Cardiac septum (tissue), 1 donor: ENCODE measurements at places on chromosomes 2 and 18. TPM values are rescaled to one million over a fixed set of nuclear protein-coding genes. Genes with fewer than 3 reads are reported as not detected.

GRCh38 chr2:45285771-45286390, 276.6 kb upstream of the SIX2 start:
- DNase-seq: no peak

DNA sequence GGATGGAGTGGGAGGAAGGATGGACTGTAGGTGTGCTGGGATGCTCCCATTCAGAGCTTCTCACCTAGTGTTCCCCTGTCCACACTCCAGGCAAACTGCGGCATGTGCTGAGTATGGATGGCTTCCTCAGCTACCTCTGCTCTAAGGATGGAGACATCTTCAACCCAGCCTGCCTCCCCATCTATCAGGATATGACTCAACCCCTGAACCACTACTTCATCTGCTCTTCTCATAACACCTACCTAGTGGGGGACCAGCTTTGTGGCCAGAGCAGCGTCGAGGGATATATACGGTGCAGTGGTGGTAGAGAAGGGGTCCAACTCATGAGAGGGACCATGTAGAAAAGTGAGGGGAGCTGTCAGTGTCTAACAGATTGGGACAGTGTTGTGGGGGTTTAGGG, 20.2 kb downstream of the PLCD4 start:
- no peak for DNase-seq

DNA sequence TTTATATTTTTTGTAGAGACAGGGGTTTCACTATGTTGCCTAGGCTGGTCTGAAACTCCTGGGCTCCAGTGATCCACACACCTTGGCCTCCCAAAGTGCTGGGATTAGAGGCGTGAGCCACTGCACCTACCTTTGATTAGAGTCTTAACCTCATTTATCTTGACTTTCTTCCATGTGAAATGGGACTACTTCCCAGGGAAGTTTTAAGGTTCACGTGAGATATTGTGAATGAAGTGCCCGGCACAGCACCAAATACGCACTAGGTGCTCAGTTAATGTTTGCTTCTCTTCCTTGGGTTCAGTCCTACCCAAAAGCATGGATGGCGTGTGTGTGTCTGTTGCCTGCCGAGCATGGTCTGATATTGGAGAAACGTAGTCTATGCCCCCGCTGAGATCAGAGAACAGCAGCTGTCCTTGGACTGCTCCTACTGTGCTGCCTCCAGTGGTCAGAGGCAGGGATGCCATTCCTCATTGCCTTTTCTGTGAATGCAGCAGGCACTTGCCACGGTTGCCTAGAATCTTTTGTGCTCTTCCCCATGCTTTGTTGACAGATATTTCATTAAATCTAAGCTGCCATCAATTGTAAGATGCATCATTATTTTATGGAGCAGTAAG, 12.3 kb upstream of the TFCP2L1 start:
- peak; percentile 72 for DNase-seq

- peak; percentile 92 for DNase-seq
These were observed at the start of gene DDX1 for GRCh38 chr2:15591692-15592463. Gene DDX1, plus strand, starts transcription at chr2:15591868. Its CDS starts 66 bp downstream, at chr2:15591934.

Gene CPLX4
- not detected for total RNA-seq
